ENCODE measurements at places on chromosomes 11 and 22. TPM values are rescaled to one million over a fixed set of nuclear protein-coding genes. Genes with fewer than 3 reads are reported as not detected.

DNA sequence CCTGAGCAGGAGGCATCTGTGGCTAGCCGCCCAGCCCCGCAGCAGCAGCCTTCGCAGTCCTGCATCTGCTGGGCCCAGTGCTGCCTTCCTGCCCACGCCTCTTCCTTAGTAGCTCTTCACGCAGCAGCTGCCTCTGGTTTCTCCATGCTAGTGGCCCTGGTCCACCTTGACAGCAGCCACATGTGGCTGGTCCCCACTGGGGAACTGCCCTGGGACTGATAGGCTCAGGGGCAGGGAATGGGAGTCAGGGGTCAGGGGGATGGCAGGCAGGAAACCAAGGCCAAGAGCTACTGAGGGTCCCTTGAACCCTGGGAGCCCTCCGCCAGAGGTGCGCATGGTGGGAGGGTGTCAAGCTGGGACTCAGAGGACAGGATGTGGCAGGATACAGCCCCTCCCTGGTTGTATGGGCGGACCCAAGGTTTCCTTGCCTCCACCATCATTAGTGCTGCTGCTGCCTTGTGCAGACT is 99.4 kb upstream of the PITPNB start:
- no peaks in the 10 kb centered on the region for H3K4me1 ChIP-seq
- no peak overlapping the region for H3K27ac ChIP-seq
- H3K4me3 ChIP-seq, result no peak overlapping the region

- no peak overlapping the region for H3K27ac ChIP-seq
- peaks cover 25% of the 10 kb centered on the region for H3K4me1 ChIP-seq
- H3K36me3 ChIP-seq, result peaks cover 11% of the 10 kb centered on the region
- H3K27me3 ChIP-seq, result no peaks in the 10 kb centered on the region
- no peak overlapping the region for H3K4me3 ChIP-seq
Observed at GRCh38 chr22:37187552-37187890, 526 bp downstream of the C1QTNF6 start.

GRCh38 chr22:39134366-39135091 is 18.0 kb downstream of the CBX7 start:
- H3K4me1 ChIP-seq, result peaks cover 3% of the 10 kb centered on the region
- H3K27me3 ChIP-seq, result no peaks in the 10 kb centered on the region
- H3K36me3 ChIP-seq, result peaks cover 2% of the 10 kb centered on the region
- DNase-seq, result no peak

DNA sequence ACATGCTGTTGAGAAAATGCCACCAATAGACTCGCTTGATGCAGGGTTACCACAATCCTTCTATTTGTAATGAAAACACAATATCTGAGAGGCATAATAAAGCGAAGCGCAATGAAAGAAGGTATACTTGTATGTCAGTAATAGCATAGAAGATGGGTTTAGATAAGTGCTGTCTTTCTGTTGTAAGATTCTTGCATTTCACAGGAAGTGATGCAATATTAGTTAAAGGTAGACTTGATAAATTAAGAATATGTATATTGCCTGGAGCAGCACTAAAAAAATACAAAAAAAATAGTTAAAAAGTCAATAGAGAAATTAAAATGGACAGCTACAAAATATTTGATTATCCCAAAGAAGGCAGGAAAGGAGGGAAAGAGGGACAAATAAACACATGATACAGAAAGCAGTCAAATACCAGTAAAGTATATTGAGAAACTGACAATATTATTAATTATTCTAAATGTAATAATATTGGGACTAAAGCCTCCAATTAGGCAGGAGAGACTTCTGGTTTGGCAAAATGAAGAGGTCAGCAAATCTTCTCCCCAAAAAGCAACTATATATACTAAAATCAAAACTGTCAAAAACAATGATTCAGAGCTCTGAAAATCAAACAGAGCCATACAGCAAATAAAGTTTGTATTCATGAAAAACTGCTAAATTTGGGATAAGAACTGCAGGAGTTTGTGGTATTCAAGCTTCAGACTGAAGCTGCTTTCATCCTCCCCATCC is 46.6 kb upstream of the LRRC55 start:
- H3K4me1 ChIP-seq, result no peaks in the 10 kb centered on the region
- H3K27me3 ChIP-seq, result peaks cover 11% of the 10 kb centered on the region
- no peak overlapping the region for H3K27ac ChIP-seq

GRCh38 chr22:22745225-22746060 is 101.0 kb downstream of the GGTLC2 start:
- H3K4me1 ChIP-seq, result no peaks in the 10 kb centered on the region
- peaks cover 13% of the 10 kb centered on the region for H3K27me3 ChIP-seq
- no peak overlapping the region for H3K27ac ChIP-seq

Gene RAB38
- 2.9 TPM for total RNA-seq
